ENCODE measurements at places on chromosomes 3 and 15.

- no peak for DNase-seq
These were observed 19.8 kb downstream of the GNB5 start for GRCh38 chr15:52171386-52171785.

- no peak for DNase-seq
These were observed 313.4 kb upstream of the CHRM5 start for GRCh38 chr15:33654860-33655259.

- no peak for DNase-seq
These were observed 47.0 kb upstream of the SNRPA1 start for GRCh38 chr15:101342056-101342455.

- no peak for DNase-seq
These were observed 393.5 kb downstream of the RSL24D1 start for GRCh38 chr15:54803134-54803808.

GRCh38 chr3:39317571-39318169 lies 11.8 kb upstream of the CCR8 start:
- DNase-seq: no peak

- no peak for DNase-seq
These were observed 29.6 kb downstream of the SQOR start for GRCh38 chr15:45664451-45664850.

DNA sequence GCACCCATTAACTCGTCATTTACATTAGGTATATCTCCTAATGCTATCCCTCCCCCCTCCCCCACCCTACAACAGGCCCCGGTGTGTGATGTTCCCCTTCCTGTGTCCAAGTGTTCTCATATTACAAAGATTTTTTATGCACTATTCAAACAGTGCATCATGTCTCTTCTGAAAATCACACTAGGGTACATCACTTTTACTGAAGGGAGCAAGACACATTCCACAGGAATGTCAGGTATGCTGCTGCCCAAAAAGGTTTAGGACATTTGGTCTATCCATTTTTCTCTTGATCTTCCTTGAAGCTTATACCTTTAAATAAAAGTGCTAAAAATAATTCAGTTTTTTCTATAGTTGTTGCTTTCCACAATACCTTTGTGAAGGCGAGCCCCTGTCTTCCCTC lies 9.2 kb upstream of the EPHA3 start:
- no peak for DNase-seq

DNA sequence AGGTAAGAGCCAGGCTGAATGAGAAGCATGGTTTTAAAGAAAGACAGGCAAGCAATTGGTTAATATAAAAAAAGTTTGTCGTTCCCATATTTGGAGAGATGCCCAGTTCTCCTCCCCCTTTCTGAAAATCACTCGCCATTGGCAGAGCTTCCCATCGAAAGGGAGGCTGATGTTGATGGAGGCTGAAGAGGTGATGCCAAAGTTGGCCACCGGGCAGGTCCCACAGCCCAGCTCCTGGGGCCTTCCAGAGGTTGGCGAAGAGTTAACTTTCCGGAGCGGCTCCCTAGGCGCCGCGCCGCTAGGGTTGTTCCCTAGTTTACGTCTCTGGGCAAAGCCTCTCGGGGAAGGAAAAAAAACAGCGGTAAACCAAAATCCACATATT lies 793 bp downstream of the PCOLCE2 start:
- no peak for DNase-seq

DNA sequence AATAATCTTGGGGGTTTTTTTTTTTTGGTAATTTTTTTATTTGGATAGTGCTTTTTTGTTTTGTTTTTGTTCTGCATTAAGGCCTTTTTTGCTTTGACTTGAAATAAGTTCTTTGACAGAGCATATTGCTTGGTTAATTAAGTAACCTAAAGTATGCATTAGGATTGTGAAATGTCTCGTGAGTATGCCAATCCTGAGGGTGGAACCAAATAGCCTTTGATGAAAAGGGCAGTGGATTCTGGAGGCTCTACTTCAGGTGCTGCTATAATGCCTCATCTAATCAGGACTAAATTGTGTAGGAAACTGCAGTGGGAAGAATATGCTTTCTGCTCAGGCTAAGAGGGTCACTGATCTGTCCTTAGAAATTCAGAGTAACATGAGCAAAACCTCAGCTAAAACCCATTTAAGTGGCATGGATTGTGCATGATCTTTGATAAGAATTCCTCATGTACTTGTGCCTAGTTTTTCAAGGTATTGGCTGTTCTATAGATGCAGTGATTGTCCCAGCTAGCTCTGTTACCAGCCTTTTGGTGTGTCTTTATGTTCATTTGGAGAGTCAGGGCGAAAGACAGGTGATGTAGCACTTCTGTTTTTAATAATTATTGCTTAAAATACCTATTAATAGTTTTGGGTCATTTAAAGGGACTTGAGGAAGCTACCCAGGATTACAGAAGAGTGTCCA lies 15.4 kb downstream of the CDV3 start:
- DNase-seq: no peak

DNA sequence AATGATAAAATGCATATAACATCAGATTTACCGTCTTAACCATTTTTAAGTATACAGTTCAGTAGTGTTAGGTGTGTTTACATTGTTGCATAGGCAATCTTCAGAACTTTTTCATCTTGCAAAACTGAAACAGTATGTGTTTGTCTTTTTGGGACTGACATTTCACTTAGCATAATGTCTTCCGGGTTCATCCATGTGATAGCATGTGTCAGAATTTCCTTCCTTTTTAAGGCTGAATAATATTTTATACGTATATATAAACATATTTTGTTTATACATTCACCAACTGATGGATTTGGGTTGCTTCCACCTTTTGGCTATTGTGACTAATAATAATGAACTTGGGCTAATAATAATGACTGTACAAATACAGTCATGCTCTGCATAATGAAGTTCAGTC lies 3.0 kb downstream of the PARP15 start:
- DNase-seq: no peak

DNA sequence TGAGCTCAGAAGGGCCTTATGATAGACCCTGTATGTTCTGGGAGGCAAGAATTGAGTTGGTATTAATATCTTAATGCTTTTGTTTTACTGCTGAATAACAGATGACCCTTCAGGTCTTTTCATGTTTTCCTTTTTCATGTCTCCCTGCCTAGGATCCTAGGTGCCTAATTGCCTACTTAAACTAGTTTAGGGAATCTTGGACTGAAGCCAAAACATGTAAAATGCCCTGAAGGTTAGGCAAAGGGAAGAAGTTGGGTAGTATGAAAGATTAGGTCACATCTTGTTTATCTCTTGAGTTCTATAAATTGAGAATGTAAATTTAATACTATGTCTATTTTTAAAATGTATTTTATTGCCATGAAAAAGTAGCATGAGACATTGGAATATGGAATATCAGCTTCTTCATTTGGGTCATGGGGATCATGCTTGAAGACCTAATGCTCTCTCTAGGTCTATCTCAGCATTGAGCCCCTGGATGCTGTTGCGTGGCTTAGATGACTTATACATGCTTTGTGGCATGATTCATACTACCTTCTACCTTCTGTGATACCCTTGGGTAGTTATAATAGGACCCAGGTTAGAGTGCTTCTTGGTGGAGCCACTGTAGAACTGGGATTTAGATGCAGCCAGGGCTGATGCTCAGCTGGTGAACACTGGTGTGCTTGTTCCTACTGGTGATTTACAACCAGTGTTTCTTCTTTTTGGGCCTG lies 26.4 kb downstream of the RBM6 start:
- DNase-seq: no peak

- DNase-seq: no peak
These were observed 4.6 kb downstream of the TMEM202 start for GRCh38 chr15:72402726-72403125.

DNA sequence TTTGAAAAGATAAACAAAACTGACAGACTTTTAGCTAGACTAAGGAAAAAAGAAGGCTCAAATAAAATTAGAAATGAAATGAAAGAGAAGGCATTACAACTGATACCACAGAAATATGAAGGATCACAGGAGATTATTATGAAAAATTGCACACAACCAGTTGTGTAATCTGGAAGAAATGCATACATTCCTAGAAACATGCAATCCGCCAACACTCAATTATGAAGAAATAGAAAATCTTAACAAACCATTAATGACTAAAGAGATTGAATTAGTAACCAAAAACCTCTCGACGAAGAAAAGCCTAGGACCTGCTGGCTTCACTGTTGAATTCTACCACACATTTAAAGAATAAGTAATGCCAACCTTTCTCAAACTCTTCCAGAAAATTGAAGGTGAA lies 149.5 kb downstream of the SV2B start:
- no peak for DNase-seq

DNA sequence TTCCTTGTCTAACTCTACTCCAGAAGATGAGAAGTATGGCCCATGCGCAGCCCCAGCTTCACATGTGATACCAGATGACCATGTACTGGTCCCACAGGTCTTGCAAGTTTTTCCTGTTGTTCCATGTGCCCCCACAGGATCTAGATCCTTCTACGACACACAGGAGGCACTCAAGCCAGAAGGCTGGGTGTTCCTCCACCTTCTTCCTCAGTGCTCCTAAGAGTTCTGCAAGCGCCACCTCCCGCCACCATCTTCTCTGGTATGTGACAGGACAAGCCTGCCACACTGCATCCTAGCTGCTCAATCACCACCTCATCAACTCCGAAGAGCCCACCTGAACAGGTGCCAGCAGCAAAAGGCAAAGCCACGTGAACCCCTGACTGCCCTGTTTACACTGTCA lies 43.1 kb downstream of the XXYLT1 start:
- no peak for DNase-seq

- no peak for DNase-seq
These were observed 2.5 kb downstream of the MOBP start for GRCh38 chr3:39469945-39470344.

GRCh38 chr15:45030743-45031142 lies 7.7 kb downstream of the SORD start:
- DNase-seq: no peak

GRCh38 chr3:81953111-81953510 lies 191.7 kb upstream of the GBE1 start:
- no peak for DNase-seq

DNA sequence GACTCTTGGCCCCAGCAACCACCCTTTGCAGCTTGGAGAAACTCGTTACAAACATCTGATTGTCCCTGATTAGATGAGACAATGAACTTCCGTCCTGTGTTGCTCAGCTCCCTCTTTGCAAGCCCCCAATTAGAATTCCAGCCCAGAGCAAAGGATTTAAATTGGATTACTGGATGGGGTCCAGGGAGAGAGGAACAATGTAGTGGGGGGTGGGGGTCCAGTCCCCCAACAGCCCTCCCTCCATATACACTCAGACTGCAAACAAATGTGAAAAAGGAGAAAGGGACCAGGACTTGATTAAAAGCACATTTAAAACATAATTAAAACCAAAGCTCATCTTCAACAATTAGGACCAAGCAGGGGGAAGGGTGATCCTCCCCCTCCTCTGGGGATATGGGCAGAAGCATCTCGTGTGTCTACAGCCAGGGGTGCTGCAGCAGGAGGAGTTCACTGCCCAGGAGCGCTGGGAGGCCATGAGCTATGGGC lies 71.7 kb upstream of the TMEM115 start:
- no peak for DNase-seq

DNA sequence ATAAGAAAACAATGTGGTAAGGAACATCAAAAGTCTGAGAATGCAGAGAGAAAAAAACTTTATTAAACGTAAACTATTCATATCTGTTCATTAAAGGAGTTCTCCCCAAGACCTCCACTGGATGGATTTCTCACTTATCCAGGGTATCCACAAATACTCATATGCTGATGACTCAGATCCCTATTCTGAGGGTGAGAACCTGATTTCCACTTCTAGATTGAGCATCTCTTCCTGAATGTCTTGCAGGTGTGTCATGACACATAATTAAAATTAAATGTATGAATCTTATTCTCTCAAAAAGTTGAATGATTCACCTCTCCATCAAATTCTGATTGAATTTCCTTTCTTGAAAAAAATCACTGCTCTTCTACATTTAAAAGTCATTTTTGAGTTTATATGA lies 199.9 kb downstream of the MFSD1 start:
- DNase-seq: no peak

GRCh38 chr15:48479751-48480150 lies 148.5 kb downstream of the DUT start:
- no peak for DNase-seq

DNA sequence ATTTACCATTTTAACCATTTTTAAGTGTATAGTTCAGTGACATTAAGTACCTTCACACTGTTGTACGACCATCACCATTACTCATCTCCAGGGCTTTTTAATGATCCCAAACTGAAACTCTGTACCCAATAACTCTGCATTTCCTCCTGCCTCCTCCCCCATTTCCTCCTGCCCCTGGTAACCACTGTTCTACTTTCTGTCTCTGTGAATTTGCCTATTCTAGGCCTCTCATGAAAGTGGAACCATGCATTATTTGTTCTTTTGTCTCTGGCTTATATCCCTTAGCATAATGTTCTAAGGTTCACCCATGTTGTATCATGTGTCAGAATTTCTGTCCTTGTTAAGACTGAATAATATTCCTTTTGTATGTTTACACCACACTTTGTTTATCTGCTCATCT lies 154.2 kb downstream of the MECOM start:
- DNase-seq: no peak

DNA sequence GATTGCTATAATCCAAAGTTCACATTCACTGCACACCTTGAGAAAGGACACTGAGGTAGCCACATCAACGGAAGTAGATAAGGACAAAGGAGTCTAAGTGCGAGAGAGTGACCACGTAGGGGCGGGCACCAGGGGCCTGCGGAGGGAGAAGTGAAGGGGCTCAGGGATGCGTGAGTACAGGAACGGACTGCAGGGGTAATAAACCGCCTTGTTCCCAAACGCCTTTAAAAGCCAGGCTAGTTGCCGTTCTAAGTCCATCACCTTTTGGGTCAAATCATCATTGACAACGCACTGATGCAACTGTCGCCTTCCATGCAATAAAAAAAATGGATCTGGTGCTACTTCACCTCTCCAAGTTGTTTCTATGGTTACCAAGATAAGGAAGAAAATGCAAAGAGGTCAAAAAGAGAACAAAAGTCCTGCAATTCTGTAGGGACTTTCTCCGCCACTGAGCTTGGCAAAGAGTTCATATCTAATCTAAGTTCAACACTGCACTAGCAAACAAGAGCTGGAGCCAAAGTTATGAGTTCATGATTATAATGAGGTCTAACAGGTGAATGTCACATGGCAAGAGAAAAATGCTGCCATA lies 32.6 kb upstream of the ATP11B start:
- no peak for DNase-seq

GRCh38 chr3:151909681-151910405 lies 36.4 kb downstream of the SUCNR1 start:
- no peak for DNase-seq

GRCh38 chr3:57787867-57788623 lies 31.9 kb downstream of the SLMAP start:
- DNase-seq: no peak

DNA sequence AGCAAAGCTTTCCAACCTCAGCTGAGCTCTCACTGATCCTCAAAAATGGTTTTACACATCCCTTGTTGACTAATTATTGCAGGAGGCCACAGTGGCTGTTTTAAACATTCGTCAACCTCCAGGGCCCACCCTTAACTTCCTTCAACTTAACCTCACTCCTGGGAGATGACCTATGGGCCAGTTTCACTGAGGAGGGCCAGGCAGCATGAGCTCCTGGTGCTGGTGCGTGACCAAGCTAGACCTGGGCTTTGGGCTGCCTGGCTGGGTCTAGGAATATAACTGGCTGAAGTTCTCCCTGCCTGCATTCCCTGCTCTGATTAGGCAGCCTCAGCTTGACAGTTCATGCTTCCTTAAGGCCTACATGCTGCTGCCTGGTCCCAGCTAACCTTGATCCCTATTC lies 273.7 kb upstream of the ATP11B start:
- no peak for DNase-seq

Measured in stimulated activated CD8-positive, alpha-beta memory T cell treated with anti-CD3 and anti-CD28 coated beads, Interleukin-7, amount 100 ng/mL, for 1 hour (primary cell).